Activated T-helper 2 cell treated with anti-CD3 and anti-CD28 coated beads, Interferon-gamma antibody, Interleukin-2, Interleukin-4, amounts not matched to agents 10 μg/mL and 5 μg/mL and 100 μg/mL, durations not matched to agents 14 hours and 24 hours and 36 hours (primary cell): ENCODE measurements at places on chromosomes 3 and 15. TPM values are rescaled to one million over a fixed set of nuclear protein-coding genes. Genes with fewer than 3 reads are reported as not detected.

- no peak overlapping the region for H3K4me3 ChIP-seq
- DNase-seq = no peak
- no peaks in the 10 kb centered on the region for H3K27me3 ChIP-seq
- no peaks in the 10 kb centered on the region for H3K4me1 ChIP-seq
Measured at GRCh38 chr3:17491601-17492000, 250.8 kb downstream of the TBC1D5 start.

DNA sequence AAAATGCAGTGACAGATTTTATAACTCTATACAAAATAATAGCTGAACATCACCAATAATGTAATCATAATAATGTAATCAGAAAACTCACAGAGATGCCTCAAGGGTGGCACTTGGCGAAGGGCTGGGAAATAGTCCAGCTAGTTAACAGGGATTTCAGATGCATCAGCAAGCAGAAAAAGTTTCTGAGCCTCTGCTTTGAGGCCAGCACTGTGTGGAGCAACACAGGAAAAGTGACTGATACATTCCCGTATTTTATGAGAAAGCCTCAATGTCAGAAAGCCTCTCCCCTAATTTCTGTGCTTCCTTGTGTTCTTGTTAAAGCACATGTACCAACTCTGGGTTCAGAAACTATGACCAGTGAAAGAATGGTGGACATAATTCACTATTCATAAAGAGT, 304.8 kb downstream of the VPS13C start:
- H3K4me1 ChIP-seq = no peaks in the 10 kb centered on the region
- H3K27me3 ChIP-seq = peaks cover 1% of the 10 kb centered on the region
- no peak for DNase-seq

GRCh38 chr3:123687286-123687685, 102.4 kb upstream of the HACD2 start:
- H3K27ac ChIP-seq = no peak overlapping the region
- H3K4me3 ChIP-seq = no peak overlapping the region
- no peaks in the 10 kb centered on the region for H3K36me3 ChIP-seq
- DNase-seq = no peak

DNA sequence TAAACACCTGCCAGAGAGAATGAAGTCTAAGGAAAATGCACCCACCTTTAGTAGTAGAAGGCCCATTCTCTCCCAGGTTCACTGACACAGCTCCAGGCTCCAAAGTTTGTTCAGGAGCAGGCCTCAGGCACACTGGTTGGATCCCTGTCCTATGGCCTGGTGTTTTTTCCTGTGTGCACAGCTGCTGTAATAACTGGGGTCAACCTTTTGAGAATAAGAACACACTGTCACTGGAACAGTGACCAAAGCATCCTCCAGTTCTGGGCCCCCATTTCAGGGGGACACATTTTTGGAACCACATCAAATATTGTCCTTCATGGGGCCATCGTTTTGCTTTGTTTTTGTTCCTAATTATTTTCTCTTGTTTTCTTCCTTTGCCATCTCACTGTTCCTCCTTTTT, 95.8 kb downstream of the ARNT2 start:
- DNase-seq = no peak
- H3K27ac ChIP-seq = no peak overlapping the region
- H3K4me1 ChIP-seq = no peaks in the 10 kb centered on the region
- H3K36me3 ChIP-seq = no peaks in the 10 kb centered on the region
- peaks cover 2% of the 10 kb centered on the region for H3K27me3 ChIP-seq
- H3K4me3 ChIP-seq = no peak overlapping the region

DNA sequence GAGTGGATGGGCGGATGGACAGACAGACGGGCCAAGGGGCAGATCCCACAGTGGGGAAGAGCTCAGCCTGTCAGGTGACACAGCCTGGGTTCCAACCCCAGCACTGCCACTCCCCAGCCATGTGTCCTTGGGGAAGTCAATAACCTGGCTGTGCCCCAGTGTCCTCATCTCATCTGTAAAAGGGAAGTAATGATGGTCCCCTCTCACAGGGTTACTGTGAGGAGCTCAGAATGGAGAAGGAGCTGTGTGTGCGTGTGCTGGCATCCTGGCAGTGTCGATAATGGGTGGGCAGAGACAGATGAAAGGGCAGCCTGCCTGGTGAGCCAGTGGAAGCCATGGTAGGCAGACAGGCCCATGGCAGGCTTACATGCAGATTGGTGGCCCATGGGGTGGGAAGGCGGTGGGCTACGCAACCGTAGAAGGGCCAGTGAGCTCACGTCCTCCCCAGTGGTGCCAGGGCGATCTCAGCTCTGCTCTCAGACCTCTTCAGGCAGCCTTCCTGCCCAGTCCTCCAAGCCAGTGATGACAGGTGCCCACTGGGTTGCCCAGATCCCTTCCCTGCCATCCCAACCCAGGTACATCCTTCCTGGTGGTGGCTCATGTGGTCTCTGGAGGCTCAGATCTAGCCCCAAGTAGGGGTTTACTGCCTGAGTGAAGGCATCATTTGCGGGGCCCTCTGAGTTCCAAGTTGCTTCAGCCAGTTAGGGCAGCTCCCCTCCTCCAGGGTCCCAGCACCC, 2.3 kb upstream of the DNAJB8 start:
- H3K27me3 ChIP-seq = peaks cover 22% of the 10 kb centered on the region
- H3K4me1 ChIP-seq = peaks cover 16% of the 10 kb centered on the region
- no peak for DNase-seq

- H3K4me3 ChIP-seq = no peak overlapping the region
- H3K27ac ChIP-seq = no peak overlapping the region
- H3K4me1 ChIP-seq = peaks cover 11% of the 10 kb centered on the region
Measured at GRCh38 chr15:43484455-43484854, 8.5 kb downstream of the TP53BP1 start.

GRCh38 chr15:91874171-91874570, 20.7 kb downstream of the SLCO3A1 start:
- H3K27me3 ChIP-seq = no peaks in the 10 kb centered on the region
- H3K27ac ChIP-seq = no peak overlapping the region
- DNase-seq = no peak
- peaks cover 46% of the 10 kb centered on the region for H3K36me3 ChIP-seq

DNA sequence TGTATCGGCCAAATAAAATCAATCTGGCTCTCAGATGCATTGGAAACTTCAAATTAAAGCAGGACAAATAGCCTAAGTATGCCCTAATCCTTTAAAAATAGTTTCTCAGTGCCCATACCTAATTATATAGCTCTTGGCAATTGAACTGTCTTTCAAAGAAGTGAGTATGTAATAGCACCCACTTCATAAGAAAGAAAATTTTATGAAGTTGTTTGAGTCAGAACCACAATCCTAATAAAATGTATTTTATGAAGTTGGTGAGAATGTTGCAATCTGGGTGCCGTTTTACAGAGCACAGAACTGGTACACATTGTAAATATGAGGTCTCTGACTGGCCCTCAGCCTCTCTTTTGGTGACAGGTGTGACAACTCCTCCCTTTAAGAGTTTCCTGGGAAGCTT, 45.4 kb downstream of the EPHB1 start:
- H3K27me3 ChIP-seq = peaks cover 14% of the 10 kb centered on the region
- no peak overlapping the region for H3K4me3 ChIP-seq
- no peak overlapping the region for H3K27ac ChIP-seq
- no peaks in the 10 kb centered on the region for H3K4me1 ChIP-seq
- no peaks in the 10 kb centered on the region for H3K36me3 ChIP-seq

DNA sequence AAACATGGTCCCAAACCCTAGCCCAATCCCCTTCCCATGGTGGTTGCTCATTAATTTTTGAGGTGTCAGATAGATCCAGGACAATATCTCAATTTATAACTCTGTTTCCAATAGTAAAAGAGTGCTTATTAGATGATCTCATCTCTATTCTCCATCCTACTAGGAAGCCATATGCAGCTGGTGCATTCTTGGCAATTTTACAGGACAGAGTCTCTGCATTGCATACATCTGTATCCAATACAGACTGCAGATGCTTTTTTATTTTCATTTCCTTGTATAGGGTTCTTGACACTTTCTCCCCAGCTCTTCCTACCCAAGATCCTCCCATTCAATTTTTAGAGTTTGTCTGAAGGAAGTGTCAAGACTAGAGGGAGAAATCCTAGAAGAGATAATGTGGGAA, 194.8 kb upstream of the DPH6 start:
- no peak overlapping the region for H3K27ac ChIP-seq
- H3K4me1 ChIP-seq = no peaks in the 10 kb centered on the region
- DNase-seq = no peak
- H3K27me3 ChIP-seq = no peaks in the 10 kb centered on the region
- H3K36me3 ChIP-seq = no peaks in the 10 kb centered on the region
- H3K4me3 ChIP-seq = no peak overlapping the region

- peaks cover 55% of the 10 kb centered on the region for H3K4me1 ChIP-seq
- H3K36me3 ChIP-seq = peaks cover 51% of the 10 kb centered on the region
Measured at GRCh38 chr3:9398700-9399336, 1.4 kb downstream of the SETD5 start.

DNA sequence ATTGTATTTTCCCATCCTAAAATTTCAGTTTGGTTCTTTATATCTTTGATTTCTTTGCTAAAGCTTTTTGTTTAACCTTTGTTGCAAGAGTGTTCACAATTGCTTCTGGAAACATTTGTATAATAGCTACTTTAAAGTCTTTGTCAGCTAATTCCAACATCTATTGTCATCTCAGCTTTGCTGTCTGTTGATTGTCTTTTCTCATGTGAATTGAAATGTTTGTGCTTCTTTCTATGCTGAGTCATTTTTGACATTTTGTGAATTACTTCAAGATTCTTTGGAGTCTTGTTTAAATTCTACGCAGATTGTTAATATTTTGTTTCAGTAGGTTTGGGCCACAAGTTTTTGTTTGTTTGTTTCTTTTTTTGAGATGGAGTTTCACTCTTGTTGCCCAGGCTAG, 73.2 kb downstream of the SUCNR1 start:
- DNase-seq = no peak
- no peak overlapping the region for H3K27ac ChIP-seq
- H3K36me3 ChIP-seq = no peaks in the 10 kb centered on the region
- H3K4me1 ChIP-seq = no peaks in the 10 kb centered on the region
- H3K4me3 ChIP-seq = no peak overlapping the region
- H3K27me3 ChIP-seq = peaks cover 24% of the 10 kb centered on the region

DNA sequence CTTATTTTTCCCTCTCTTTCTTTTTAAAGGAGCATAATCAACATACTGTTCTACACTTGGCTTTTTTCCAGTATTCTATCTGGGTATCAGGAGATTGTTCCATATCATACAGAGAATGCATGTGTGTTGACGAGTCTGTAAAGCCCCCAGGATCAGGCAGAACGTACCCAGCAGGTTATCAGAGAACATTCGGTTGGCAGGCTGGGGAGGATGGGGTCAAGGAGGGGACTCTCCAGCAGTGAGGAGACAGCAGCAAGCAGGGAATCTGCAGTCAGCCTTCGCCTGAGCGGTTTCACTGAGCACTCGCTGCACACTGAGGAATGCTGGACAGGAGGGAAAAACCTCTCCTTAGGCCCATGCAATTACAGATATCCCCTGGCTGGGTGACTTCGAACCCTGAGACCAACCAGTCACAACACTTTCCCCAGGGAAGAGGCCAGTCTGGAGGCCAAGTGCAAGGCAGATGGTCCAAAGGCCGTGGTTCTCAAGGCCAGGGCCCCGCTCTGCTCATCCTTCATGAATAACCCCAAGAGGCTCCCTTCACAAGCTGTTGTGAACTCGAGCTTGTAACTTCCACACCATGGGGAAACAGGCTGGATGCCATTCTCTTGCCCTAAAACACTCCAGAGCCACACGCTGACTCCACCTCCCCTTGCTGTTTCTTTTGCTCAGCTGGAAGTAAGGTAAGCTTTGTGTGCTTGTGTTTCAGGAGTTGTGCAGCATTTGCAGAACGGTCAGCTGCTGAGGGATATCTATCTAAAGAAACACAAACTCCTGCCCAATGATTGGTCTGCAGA, 60.1 kb downstream of the PXYLP1 start:
- peaks cover 75% of the 10 kb centered on the region for H3K36me3 ChIP-seq
- no peak for DNase-seq
- no peak overlapping the region for H3K4me3 ChIP-seq
- H3K4me1 ChIP-seq = peaks cover 22% of the 10 kb centered on the region
- H3K27ac ChIP-seq = no peak overlapping the region

DNA sequence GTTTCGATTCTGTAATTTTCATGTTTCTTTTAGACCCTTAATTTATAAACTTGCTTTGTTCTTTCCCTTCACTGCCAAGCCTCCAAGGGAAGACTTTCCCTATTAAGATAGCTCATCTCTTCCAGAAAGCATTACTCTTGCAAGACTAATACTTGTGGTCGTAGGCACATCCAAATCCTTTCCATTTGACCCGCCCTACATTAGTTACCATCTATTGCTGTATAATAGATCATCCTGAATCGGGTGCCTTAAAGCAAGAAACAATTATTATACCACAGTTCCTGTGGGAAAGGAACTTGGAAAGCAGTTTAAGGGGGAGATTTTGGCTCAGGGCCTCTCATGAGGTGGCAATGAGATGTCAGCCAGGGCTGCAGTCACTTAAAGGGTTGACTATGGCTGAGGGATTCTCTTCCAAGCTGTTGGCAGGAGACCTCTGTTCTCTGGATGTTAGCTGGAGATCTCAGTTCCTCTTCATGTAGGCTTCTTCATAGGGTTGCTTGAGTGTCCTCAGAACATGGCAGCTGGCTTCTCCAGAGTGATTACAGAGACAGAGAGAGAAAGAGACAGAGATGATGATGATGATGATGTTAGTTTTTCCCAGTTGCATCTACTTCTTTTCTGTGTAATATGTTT, 570.4 kb upstream of the TGFBR2 start:
- no peak overlapping the region for H3K27ac ChIP-seq
- no peaks in the 10 kb centered on the region for H3K36me3 ChIP-seq
- no peaks in the 10 kb centered on the region for H3K4me1 ChIP-seq
- peaks cover 34% of the 10 kb centered on the region for H3K27me3 ChIP-seq
- H3K4me3 ChIP-seq = no peak overlapping the region

GRCh38 chr3:156180077-156180476, 59.7 kb downstream of the KCNAB1 start:
- no peak overlapping the region for H3K4me3 ChIP-seq
- H3K4me1 ChIP-seq = no peaks in the 10 kb centered on the region
- DNase-seq = no peak
- H3K36me3 ChIP-seq = no peaks in the 10 kb centered on the region

- no peak overlapping the region for H3K4me3 ChIP-seq
- H3K4me1 ChIP-seq = no peaks in the 10 kb centered on the region
- H3K36me3 ChIP-seq = no peaks in the 10 kb centered on the region
- H3K27ac ChIP-seq = no peak overlapping the region
- H3K27me3 ChIP-seq = no peaks in the 10 kb centered on the region
Measured at GRCh38 chr3:20405231-20405630, 219.2 kb upstream of the SGO1 start.

The WDR6 gene
- total RNA-seq = 161 and 167 TPM in 2 replicates

The GOLGA8A gene
- total RNA-seq = 238 and 258 TPM in 2 replicates

The ST6GAL1 gene
- 78.1 and 85.9 TPM in 2 replicates for total RNA-seq

The SPSB4 gene
- not detected in 2 replicates for total RNA-seq

The PLCL2 gene
- 12.5 and 12.8 TPM in 2 replicates for total RNA-seq

The BCHE gene
- not detected in 2 replicates for total RNA-seq

The SLC12A1 gene
- not detected in 2 replicates for total RNA-seq

The FEZF2 gene
- total RNA-seq = not detected in 2 replicates

The TMEM266 gene
- total RNA-seq = not detected in 2 replicates
